Stimulated activated CD4-positive, alpha-beta T cell treated with anti-CD3 and anti-CD28 coated beads, Interleukin-12 subunit alpha, Interleukin-12 subunit beta, amount 100 ng/mL, for 4 hours (primary cell): ENCODE measurements at places on chromosomes 5 and 9.

DNA sequence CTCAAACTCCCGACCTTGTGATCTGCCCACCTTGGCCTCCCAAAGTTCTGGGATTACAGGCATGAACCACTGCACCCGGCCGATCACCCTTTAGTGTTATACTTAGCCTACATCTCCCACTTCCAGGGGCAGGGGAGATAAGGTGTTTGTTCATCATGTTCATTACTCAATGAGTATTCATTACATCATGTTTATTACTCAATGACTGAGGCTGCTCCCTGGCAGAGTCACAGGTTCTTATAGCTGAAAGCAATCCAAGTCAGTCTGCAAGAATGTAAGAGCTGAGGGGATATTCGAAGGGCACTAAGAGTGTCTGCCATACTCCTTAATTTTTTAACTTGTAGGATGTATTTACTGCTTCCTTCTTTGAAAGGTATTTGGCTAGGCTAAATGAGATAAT is 214.2 kb downstream of the SPATA31D1 start:
- no peak for DNase-seq

- DNase-seq, result no peak
These were observed 56.9 kb upstream of the MTMR12 start for GRCh38 chr5:32369542-32370155.

- no peak for DNase-seq
These were observed 243.1 kb upstream of the COX7C start for GRCh38 chr5:86374611-86375010.

- DNase-seq, result no peak
These were observed 28.4 kb upstream of the GPR150 start for GRCh38 chr5:95591490-95591901.

GRCh38 chr5:91379246-91379913 is 3.7 kb downstream of the ARRDC3 start:
- no peak for DNase-seq
